Stimulated activated CD8-positive, alpha-beta memory T cell treated with anti-CD3 and anti-CD28 coated beads, Interleukin-4, amount 100 ng/mL, for 1 hour (primary cell): ENCODE measurements at places on chromosomes 3 and 15.
A peak's percentile ranks its signal among the peaks of the same experiment; 100 is the strongest.

DNA sequence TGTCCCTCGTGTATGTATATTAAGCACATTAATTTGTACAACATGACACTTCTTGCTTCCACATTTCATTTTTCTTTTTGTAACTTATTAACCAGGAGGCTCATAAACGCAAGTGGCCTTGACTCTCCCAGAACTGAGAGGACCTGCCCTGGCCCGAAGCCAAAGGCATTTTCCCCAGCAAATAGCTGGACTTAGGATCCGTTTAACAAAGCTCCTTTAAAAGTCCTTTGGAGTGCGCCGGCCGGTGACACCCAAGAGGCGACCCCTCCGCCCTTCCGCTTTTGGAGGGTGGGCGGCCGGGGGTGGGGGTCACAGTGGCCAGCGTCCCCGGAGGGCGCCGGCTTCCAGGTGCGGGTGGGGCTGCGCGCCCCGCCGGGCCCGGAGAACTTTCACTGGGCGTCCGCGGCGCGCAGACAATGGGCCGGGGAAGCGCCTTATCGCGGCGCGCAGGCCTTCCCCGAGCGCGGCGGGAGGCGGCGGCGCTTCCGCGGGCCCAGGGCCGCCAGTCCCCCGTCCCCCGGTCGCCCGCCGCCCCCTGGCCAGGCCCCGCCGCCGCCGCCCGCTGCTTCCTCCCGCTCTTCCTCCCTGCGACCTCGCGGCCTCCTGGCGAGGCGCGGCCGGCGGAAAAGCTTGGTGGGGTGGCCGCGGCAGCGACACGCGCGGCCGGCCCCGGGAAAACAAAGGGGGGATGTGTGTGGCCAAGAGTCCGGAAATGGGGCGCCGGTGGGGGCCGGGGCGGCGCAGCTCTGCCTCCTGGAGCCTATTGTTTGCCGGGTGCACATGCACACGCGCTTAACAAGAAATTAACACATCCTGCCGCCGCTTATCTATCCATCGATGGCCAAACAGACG is 613.4 kb downstream of the MCTP2 start:
- no peak for DNase-seq

DNA sequence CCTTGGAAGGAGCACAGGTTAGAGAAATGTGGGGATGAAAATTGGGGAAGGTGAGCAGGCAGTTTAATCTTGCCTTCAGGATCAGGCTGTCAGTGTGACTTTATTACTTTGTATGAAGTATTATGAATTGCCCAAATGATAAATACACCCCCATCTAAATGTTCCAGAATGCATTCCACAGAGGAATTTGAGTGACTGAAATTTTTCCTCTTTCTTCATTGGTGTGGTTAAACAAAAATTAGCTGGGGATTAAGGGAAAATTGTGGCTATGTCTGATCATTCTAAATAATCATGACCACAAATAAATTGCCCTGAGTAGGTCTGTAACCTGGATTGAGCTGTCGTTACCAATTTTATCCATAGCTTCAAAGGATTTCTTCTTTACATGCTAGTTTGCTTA is 33.5 kb downstream of the FAM98B start:
- DNase-seq = no peak

DNA sequence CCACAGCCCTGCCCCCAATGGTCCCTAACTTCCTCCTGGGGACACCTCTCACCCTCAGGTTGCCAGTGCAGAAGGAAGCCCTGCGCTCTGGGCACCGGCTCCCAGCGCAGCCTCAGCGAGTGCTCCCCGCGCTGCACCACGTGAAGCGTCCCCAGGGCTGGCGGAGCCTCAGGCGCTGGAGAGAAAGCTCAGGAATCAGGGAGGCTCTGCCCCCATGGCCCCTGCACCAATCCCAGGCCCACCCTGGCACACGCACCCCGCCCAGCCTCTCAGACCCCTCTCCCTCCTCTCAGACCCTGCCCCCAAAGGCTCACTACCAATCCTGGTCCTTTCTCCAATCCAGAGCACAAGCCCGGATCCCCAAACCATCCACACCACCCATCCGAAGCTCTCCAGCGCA is 6.9 kb downstream of the COL7A1 start:
- no peak for DNase-seq

DNA sequence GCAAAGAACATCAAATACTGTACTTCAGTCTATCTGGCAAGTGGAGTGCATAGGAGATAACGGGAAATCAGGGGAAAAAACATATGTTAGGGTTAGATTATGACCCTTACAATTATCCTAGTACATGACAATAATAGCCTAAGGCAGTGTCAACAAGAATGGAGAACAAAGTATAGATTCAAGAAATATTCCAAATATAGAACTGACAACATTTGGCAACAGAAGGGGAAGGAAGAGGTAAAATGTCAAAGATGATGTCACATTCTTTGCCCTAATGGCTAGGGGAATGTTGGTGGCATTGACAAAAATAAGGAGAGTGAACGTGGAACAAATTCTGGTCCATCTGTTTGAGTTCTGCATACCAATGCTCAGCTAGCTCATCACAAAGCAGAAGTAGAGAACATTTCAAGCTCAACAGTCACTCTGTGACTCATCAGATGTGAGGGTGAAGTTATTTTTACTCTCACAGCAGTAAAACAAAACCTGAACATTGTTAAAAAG is 15.5 kb upstream of the ATP8B4 start:
- no peak for DNase-seq

DNA sequence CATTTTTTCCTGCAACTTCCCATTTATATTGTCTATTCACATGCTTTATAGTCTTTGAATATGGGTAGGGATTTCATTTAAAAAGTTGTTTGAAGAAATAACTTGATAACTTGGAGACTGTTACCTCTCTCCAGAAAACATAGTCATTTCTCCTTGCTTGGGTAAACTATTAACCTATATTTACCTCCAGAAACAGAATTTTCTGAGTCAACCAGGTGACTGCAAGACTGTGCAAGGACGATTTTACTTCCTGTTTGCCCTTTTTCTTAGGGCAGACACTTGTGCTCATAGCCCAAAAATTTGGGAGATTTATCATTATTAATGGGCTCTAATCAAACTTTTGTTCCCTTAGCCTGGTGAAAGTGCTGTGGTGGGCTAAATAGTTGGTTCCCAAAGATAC is 14.3 kb upstream of the MOBP start:
- no peak for DNase-seq

DNA sequence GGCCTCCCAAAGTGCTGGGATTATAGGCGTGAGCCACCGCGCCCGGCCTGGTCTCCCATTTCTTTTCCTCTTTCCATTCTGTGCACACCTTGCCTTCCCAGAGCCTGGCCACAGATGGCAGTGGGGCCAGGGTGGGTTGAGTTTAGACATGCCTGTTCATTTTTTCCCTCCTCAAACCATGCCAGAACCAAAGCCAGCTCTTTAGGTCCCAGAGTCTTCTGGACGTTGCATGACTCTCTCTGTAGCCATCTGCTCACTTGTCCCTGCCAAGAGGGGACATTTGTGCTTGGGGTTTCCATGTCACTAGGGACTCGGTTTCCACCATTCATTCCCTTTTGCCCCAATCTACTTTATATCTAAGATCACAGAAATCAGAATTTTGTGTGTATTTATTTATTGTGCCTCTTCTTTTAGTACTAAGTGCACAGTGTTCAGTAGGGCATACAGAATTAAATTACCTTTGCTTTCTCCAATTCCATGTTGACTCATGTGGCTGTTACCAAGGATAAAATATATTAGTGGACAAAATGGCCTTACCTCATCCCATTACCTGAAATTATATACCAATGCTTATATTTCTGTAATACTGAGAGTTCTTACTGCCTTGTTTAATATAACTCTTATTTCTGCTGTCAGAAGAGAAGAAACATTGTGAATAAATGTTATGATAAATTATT is 49.6 kb downstream of the USP13 start:
- no peak for DNase-seq

GRCh38 chr3:130654921-130655320 is 91.7 kb downstream of the PIK3R4 start:
- DNase-seq = no peak

DNA sequence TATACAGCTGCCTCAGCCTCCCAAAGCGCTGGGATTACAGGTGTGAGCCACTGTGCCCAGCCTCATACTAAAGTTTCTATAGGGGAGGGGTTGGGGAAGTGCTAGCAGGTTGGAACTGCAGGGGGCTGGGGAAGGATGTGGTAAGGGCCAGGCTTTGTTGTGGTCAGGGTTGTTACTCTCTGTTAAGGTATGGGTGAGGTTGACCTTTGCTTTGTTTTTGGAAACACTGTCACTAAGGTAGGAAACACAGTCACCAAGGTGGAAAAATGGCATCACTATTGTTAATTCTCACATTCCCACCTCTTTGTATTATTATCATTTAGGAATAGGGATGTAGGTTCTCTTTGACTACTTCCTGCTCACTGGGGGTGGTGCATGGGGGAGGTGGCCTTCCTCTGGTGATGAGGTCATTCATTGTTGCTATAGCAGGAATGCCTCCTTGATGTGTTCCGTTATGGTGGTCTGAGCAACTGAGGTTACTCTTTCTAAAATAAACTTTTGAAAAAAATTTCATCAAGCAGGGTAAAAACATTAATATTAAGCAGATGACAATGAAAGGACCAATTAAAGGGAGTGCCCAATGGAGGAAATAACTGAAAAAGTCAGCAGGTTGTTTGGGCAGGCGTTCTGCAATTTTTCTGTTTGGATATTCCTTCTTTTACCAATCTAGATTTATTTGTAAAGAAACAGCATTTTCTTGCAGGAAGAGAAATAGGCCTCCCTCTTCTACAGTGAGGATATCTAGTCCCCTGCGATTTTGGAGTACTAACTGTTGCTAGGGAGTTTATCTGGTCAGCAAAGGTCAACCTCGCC is 150.5 kb downstream of the WDR76 start:
- DNase-seq = no peak

DNA sequence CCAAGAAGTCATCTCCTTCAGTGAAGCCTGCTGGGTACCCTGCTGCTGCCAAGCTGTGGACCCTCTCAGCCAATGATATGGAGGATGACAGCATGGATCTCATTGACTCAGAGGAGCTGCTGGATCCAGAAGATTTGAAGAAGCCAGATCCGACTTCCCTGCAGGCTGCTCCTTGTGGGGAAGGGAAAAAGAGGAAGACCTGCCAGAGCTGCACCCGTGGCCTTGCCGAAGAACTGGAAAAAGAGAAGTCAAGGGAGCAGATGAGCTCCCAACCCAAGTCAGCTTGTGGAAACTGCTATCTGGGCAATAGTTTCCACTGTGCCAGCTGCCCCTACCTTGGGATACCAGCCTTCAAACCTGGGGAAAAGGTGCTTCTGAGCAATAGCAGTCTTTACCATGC is 13.7 kb upstream of the ANP32A start:
- no peak for DNase-seq

GRCh38 chr3:191263365-191263764 is 64.3 kb downstream of the OSTN start:
- no peak for DNase-seq

DNA sequence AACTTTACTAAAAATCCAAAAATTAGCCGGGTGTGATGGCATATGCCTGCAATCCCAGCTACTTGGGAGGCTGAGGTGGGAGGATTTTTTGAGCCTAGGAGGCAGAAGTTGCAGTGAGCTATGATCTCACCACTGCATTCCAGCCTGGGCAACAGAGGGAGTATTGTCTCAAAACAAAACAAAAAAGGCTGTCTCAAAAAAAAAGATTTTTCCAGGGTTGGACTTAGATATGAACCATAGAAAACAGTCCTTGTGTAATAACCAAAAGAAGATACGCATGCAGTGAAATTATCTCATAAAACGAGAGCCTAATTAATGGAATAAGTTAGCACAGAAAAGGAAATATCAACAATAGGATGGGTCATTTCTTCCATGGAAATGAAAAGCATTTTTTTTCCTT is 320.4 kb upstream of the RASGRP1 start:
- no peak for DNase-seq

DNA sequence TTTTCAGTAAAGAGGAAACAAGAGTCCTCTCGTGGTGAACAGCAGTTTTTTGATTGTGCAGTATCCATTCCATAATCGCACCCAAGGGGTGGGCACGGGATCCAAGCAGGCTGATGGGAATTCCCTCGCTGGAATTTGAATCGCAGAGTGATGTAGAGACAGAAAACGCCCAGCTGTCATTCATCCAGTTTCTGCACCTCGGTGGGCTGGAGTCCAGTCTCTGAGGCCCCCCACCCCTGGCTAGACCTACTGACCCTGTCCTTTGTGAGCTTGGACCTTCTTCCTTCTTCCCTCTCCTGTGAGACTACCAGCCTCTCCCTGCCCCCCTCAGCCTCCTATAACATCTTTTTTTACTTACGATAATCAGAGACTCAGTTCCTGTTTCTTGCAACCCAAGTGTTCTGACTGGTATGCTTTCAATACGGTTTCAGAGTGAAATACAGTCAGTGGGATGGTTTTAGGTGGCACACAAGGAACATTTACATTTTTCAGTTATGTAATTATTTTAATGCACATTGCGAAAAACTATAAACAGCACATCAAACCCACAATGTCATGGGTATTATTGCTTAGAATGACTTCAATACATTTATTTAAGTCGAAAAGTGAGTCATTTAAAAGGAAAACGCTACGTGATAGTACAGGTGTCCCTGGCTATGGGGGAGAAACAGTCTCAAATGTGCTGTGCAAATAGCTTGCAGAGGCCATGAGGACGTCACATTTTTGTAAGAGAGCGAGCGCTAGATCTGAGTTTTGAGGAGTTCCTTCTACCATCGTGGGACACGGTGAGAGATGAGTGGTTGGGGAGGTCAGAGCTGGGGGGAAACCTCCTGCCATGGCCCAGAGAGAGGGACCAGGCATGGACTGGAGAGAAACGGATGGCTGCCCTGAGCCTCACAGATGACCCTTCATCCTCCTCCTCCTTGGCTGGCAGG is 37.5 kb upstream of the CHST2 start:
- DNase-seq = no peak

- DNase-seq = no peak
Measured at GRCh38 chr3:47362701-47363100, 18.1 kb upstream of the PTPN23 start.

DNA sequence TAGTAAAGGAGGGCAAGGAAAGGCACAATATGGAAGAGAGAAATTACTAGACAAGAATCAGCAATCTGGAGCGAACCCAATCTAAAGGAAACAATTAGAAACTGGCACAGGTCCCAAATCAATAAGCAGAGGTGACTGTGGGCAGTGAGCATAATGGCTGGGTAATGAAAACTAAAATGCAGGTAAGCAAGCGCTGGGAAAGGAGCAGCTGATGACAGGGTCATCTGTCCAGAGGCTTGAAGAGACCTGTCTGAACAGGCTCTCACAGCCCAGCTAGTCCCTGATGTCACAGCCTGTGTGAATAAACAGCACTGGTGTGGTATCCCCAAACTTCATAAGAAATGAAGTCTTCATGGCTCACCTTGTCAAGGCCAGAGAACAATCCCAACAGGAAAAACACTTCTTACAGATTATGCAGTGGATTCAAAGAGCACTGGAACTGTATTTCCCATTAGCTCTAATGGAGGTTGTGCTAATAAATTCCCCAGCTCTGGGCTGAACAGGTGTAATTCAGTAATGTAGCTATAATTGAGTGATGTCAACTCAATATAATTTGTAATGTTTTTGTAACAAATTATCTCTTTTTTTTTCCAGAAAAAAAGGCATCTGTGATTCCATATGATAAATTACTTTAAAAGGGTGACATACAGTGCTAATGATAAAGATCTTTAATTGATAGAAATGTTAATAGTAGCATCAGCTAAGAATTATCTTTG is 197.3 kb downstream of the FHIT start:
- no peak for DNase-seq

GRCh38 chr3:196518966-196519717 is 4.0 kb upstream of the SMCO1 start:
- peak; percentile 40 for DNase-seq
